ENCODE measurements at places on chromosomes 3 and 15.

DNA sequence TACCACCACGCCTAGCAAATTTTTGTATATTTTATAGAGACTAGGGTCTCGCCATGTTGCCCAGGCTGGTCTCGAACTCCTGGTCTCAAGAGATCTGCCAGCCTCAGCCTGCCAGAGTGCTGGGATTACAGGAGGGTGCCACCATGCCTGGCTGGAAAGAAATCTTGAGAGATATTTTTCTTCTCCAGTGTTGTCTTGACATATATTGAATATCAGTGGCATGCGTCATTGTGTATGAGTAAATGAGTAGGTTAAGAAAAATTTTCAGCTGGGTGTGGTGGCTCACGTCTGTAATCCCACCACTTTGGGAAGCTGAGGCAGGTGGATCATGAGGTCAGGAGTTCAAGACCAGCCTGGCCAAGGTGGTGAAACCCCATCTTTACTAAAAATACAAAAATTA, 3.5 kb upstream of the PIF1 start:
- DNase-seq, result no peak

DNA sequence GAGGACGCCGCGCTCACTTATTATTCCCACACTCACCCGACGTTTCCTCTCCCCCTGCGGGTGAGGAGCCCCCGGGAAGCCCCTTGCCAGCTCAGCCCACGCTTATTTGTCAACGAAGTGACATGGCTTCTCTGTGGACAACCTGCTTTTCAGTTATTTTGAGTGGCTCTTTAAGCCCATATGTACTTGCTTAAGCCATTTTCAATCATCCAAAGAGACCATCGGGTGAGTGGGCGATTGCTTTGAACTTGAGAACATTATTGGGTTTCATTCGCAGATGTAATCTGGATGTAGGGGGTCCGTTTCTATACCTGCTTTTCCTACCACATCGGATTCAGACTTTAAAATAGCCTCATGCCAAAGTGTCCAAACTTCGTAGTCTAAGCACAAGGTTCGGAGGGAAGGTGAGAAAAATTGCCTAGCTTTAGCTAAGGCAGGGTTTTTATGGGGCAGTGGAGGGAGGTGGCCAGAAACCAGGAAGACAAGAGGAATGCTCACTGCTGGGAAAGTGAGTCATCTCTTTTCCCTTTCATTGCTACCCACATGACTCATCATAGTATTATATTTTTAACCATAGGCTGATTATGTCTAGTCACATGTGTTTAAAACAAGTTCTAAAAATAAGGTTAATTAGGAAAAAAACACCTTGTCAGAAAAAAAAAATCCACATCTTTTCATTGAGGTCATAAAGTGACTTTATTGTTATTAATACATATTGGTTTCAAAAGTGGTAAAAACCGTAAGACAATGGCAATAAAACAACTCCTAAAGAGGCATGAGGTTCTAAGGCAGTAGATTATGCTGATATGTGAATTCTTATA, 773.1 kb upstream of the NR2F2 start:
- no peak for DNase-seq

DNA sequence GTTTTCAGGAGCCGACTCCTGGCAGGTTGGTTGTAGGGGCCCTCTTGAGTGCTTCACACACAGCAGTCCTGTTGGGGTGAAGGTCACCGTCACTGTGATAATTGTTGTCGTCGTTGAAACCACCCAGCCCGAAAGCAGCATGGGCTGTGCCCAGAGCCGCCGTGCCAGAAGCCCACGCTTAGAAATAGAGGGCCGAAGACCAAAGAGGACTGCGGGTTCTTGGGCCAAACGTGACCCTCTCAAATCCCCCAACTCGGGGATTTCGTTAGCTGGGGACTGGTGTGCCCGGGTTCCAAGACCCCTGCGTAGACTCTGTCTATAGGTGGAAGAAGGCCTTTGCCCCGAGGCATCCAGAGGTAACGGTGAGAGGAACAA, 7.5 kb upstream of the ADAMTS17 start:
- DNase-seq, result no peak

GRCh38 chr3:60403866-60404265, 847.4 kb downstream of the FHIT start:
- DNase-seq, result no peak

DNA sequence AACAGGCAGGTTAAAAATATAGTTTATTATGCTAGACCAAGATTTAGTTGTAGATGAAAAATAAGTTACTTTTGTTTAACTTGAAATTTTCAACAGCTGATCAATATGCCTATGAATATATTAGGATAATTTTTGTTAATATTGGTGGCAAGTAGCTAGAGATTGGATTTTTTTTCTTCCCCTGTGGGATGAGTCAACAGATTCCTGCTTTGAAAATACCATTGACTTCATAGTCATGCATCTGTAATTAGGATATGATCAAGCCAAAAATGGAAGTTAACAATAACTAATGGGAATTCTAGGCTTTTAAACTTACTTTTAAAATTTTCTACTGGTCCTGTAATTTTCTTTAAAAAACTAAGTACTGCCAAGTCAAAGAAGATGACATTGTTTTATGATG, 211.7 kb downstream of the ZIC1 start:
- DNase-seq, result no peak

GRCh38 chr3:157051055-157051454, 108.9 kb downstream of the CCNL1 start:
- no peak for DNase-seq

- DNase-seq, result no peak
These were observed 109.4 kb upstream of the PLXND1 start for GRCh38 chr3:129715854-129716253.

- DNase-seq, result no peak
These were observed 288.8 kb downstream of the CNTN6 start for GRCh38 chr3:1381647-1382036.

DNA sequence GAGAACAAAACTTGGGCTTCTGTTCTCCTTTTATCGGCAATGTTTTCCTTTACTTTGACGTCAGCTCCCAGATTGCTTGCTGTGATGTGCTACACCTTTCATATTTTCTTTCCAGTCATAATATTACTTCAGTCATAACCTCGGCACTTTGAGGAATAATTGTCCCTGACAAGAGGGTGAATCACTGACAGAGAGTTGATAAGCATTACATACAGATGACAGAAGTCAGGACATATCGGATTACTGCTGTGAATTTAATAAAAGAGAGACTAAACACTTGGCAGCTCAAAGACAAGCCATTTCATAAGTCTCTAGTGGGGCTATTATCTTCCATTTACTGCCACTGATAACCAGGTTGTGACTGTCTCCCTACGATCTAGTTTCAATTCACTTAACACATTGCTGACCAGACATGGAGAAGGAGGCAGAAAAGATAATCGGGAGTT, 362.1 kb upstream of the ARRDC4 start:
- no peak for DNase-seq
